ENCODE measurements at places on chromosomes 6 and 20.

DNA sequence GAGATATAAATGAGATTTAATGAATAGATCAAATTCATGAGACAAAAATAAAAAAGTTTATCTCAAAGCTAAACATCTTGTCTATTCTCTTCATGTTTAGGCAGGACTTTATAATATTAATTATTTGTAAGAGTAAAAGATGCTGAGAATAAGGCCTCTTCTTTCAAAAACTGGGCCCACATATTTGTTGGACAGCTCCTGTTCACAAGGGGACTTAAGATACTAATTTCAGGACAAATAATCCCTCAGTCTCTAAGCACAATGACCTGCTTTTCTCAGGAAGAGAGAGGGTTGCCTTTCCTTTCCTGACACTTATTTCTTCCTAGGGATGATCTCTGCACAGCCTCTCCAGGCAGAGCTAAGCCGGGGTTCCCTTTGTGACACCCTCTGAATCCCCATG is 43.3 kb downstream of the NOX3 start:
- DNase-seq, result no peak

- DNase-seq, result no peak
Measured at GRCh38 chr6:10531503-10531902, 10.4 kb downstream of the GCNT2 start.

DNA sequence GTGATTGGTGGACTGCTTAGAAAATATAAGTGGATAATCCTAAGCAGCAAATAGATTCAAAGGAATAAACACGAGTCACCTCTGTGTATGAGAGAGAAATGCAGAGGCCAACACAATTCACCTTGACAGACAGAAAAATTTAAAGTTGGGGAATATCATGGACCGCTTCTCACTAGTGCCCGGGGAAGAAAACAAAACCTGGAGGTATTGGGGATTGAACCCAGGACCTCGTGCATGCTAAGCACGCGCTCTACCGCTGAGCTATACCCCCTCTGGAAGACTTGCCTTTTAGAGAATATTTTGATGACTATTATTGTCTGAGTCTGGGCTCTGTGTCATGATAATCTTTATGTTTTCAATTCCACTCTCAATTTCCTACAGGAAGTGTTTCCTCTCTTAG is 111.9 kb downstream of the TRIM27 start:
- DNase-seq, result no peak

DNA sequence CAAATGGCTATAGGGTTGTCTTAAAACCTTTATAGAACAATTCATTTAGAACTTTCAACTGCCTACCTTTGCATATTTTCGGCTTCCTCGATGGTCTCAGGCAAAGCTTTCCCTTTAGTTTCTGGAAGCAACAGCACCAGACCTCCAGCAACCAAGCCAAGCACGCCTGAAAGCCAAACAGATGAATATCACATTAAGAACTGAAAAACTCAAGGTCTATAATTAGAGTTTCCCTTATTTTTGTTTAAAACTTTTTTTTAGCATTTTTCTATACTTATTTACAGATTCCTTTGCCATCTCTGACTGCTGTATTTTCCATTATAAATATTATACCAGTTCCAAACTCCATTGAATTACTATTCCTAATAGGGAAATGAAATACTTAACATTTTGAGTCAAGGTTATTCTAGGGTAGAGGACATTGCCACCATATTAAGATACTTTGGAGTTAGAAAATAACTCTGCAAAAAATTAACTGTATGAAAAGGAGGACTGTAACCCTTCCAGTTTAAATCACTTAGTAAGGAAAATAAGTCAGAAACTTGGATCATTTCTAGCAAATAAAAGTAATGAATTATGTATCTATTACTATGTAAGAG is 33.9 kb downstream of the SLC22A2 start:
- no peak for DNase-seq

- no peak for DNase-seq
Measured at GRCh38 chr6:134436950-134437349, 119.0 kb upstream of the SGK1 start.

DNA sequence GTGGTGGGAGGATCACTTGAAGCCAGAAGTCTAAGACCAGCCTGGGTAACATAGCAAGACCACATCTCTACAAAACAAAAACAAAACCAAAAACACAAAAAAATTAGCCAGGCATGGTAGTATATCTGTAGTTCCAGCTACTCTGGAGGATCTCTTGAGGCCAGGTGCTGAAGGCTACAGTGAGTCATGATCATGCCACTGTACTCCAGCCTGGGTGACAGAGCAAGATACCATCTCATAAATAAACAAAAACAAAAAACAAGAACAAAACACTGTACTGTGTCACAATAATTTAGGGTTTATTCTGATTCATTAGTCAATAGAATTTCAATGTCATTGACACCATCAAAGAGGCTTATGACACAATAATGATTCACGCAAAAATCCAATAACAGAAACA is 1121.7 kb upstream of the MAP3K7 start:
- no peak for DNase-seq

GRCh38 chr6:8535519-8535918 is 100.2 kb upstream of the SLC35B3 start:
- no peak for DNase-seq
